ENCODE measurements at places on chromosomes 5 and 9.

DNA sequence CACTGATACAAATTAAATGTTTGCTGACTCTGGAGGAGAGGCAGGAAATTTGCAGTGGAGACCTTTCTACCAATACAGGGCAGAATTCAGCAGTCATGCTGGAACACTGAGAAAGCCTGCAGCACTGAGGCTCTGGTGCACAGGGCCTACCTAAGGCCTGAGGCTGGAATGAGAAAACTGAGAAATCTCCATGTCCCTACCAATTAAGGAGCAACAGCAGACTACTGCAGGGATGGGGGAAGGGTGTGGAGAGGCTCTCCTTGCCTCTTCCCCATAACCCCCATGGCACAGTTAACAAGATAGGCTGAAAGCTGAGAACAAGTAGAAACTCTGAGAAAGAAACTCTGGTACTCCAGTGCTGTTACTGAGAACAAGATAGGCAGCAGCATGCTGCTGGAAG lies 10.5 kb downstream of the FBXO4 start:
- DNase-seq: no peak

GRCh38 chr9:97372580-97372979 lies 39.3 kb upstream of the TDRD7 start:
- DNase-seq: no peak

- no peak for DNase-seq
Observed at GRCh38 chr9:16131264-16131663, 578.4 kb downstream of the CCDC171 start.

GRCh38 chr5:150731669-150732242 lies 27.1 kb downstream of the DCTN4 start:
- DNase-seq: no peak

DNA sequence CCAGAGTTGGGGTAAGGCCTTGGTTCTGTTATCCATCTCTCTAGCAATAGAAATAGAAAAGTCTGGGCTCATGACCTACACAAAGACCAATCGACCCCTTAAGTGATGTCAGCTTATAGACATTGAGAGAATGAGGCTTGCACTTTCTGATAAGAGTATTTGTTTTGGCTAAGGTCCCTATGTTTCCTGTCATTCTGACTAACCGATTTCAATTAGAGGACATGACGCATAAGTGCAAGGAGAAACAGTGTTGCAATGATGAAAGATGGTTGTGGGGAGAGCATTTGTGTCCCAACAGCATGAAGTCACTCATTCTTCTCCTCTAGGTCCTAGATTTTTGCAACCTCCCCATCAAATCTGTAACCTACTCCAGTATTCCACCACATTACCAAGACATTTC lies 255.1 kb downstream of the MAT2B start:
- DNase-seq: no peak

DNA sequence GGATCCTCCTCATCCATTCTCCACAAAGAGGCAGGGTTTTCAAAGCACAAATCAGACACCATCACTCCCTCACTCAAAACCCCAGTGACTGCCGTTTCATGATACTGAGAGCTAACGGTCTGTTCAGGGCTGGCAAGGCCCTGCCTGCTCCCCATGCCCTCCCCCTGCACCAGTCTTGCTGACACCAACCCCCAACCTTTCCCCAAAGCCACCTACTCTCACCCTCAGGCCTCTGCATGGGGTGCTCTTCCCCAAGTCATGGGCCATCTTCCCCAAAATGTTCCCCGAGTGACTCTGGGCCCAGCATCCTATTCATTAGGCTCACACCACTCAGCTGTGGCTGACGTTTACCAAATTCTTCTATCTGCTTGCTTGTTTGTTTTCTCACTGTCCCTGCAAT lies 21.7 kb upstream of the OLFM1 start:
- no peak for DNase-seq

- no peak for DNase-seq
Observed at GRCh38 chr9:137592767-137593166, 2.5 kb upstream of the ZMYND19 start.
